Activated CD8-positive, alpha-beta memory T cell treated with anti-CD3 and anti-CD28 coated beads for 1 hour (primary cell): ENCODE measurements at places on chromosomes 6 and 20.

- DNase-seq, result no peak
These were observed 488.4 kb downstream of the PREX1 start for GRCh38 chr20:48339190-48339985.

- no peak for DNase-seq
These were observed 17.7 kb downstream of the WFDC2 start for GRCh38 chr20:45487231-45487635.

- DNase-seq, result no peak
These were observed 48.1 kb upstream of the MBOAT1 start for GRCh38 chr6:20260360-20260759.

DNA sequence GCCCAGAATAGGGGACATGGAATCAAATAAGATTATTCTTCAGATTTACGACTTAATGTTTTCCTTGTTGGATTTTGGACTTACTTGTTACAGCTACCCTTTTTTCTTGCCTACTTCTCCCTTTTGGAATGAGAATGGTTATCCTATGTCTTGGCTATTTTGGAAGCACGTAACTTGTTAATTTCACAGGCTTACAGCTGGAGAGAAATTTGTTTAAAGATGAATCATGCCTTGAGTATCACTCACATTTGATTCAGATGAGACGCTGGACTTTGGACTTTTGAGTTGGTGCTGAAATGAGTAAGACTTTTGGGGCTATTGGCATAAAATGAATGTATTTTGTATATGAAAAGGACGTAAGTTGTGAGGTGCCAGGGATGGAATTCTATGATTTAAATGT lies 83.3 kb downstream of the SMPDL3A start:
- no peak for DNase-seq

GRCh38 chr6:37503309-37503965 lies 3.7 kb upstream of the CCDC167 start:
- DNase-seq, result no peak

DNA sequence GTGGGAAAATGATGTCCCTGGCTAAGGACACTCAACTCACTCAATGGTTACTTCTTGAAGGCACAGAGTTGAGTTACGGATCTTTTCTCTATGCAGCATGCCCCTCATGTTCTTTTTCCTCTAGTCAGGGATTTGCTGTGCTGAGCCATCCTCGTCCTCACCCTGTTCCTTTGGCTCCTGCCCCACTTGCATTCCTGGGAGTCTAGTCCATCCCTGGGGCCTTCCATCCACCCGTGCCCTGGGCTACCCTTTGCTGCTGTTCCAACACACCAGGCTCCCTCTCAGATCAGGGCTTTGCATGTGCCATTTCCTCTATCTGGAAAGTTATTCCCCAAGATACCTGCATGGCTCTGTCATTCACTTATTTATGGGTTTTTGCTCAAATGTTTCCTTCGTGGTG lies 13.3 kb upstream of the KCNG1 start:
- DNase-seq, result no peak

DNA sequence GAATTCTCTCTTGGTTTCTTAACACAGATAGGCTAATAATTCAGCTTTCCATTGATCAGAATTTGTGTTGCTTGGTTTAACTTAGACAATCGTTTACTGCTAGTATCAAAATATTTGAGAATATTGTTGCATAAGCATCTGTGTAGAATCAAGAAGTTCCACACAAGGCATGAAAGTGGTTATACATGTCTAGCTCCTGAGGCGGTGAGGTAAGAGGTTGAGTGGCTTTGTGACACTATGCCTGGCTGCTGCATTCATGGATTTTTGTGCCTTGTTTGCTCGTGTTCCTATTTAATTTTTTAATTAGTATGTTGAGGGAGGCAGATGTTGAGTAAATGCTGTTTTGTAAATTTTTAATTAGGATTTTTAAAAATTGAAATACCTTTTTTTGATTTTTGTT lies 10.2 kb downstream of the PKIB start:
- no peak for DNase-seq

DNA sequence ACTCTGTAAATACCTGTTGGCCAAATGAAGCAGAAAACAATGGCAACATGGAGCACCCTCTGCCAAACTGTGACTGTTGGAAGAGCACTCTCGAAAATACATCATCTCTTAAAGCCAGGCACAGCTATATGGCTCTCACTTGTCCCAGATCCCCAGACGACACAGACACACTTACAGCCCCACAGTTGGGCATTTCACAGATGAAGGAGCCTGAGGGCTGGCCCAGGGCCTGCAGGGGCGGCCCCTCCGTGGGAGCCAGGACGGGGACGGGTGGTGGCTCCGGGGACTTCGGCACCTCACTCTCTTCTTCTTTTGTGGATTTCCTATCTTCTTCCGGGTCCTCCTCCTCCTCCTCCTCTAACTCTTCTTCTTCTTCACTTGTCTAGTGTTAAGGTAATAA lies 18.4 kb upstream of the MRPS10 start:
- DNase-seq, result no peak

DNA sequence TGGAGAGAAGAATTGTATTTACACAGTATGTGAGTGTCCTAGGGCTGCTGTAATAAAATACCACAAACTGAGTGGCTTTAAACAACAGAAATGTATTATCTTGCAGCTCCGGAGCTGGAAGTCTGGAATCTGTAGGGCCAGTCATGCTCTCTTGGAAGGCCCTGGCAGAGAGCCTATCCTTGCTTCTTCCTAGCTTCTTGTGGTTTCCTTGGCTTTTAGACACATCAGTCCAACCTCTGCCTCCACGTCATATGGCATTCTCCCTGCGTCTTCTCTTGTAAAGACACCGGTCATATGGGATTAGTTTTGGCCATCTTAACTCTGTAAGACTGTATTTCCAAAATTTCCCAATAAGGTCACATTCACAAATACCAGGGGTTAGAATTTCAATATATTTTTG lies 10.8 kb downstream of the FNDC1 start:
- DNase-seq, result no peak

DNA sequence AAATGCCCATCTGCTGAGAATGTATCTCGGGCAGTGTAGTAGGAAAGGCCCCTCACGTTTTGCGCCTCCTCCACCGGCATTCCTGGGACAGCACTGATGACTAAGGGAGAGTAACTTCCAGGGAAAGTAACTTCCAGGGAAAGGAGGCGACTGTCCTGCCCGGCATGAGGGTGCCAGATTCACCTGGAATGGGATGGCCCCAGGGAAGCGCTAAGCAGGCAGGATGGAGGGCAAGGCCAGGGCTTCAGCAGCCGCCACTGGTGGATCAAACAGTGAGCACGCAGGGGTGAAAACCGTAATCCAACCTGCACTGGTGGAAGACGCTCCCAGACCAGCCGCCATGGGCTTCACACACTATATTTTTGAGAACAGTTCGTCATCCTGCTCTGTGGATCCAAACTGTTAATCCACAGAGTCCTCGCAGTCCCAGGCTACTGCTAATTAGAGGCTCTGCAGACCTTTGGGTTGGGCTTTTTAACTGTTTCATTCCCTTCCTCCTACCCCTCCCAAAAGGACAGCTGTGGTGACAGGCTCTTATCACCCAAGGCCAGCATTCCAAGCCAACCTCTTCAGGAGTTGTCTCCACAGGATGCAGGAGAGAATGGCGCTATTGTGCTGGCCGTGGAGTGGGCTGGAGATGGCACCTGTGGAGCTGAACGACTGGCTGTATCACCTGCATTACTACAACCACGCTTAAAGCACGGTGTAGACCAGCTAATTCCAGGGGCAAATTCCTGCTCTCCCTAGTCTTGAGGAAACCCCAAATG lies 178.9 kb downstream of the DLL1 start:
- DNase-seq, result no peak

DNA sequence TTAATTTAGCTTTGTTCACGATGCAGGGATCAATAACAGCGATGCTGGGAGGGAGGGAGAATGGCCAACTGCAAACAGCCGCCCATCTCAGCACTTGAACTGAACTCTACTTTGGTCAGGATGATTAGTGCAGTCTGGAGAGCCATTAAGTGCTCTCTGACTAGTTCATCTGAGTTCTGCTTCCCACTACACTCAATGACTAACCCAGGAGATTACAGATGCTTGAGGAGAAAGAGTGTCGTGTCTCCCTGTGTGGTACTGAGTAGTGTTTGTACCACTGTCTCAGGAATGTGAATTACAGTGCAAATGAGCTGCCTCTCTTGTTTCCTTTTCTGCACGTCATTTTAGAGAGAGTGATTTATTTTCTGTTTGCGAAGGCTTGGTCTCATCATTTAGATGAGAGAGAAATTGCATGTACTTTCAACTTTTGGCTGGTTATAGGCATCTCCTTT lies 23.5 kb downstream of the CARMIL1 start:
- no peak for DNase-seq

GRCh38 chr6:39281312-39281980 lies 32.8 kb downstream of the KCNK17 start:
- DNase-seq, result no peak

DNA sequence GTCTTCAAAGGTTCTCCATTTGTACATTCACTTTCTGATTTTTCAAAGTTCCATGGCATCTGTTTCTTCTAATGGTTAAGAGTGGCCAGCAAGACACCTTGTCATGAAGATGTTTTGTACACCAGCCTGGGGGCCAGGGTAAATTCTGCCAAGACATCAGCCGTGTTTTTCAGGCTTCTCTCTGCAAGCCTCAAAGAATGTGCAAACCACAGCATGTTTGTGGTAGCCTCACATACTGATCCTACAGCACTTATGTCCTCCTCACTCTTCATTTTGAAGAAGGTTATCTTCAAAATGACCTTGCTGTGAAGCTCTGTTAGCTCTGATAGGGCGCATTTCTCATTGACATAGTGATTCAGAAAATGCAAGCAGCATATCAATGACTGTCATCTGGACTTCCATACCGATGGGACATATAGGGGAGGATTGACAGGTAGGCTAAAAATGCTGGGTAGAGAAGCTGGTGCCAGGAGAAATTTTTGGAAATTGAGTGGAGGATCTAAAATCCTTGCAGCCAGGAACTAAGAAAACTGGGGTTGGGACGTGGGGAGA lies 59.3 kb upstream of the SPTLC3 start:
- DNase-seq, result no peak

DNA sequence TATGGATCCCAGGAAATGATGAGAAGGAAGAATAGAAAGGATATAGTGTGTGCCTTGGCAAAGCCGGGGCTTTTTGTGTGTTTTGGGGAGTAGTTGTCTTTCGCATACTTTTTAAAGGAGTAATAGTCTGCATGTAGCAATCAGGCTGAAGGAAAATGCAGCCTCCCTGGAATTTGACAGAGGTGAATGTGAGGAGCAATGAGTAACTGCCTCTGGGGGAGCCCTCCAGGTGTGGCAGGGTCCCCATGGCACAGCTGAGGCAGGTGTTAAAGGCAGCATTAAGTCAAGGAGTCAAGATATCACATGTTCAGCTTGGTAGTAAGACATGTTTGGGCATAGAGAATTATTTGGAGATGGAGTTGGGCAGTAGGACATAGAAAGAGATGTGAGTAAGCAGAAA lies 203.1 kb downstream of the C6orf118 start:
- DNase-seq, result no peak

DNA sequence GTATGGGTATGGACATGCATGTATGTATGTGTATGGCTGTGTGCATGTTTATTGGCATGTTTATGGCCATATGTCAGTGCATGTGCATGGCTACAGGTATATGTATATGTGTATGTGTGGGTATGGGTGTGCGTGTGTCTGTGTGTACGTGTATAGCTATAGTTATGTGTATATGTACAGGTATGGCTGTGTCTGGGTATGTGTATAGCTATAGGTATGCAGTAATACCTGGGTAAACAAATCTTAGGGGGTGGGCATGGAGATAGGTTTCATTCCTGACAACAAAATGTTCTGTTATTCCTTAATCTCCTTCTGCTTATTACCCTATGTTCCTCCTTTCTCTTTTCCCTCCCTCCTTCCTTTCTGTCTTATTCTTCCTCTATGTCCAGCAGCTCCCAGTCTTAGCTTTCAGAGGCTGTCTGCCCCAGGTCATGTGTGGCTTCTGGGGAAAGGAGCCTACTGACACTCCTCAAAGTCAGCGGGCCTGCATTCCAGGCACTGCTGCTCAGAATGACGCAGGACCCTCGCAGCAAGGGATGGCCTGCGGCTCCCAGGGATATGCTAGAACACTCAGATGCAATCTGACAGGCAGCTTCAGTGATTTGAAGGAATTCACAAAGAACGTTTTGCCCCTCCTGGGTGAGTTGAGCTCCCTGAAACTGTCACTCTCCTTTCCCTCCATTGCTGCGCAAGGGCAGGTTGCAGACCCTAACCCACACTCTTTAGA lies 139.3 kb upstream of the PHACTR1 start:
- DNase-seq, result no peak

- no peak for DNase-seq
These were observed 11.0 kb upstream of the IRF4 start for GRCh38 chr6:380234-381218.

- no peak for DNase-seq
These were observed 212.6 kb downstream of the THBS2 start for GRCh38 chr6:169041078-169041477.

GRCh38 chr6:142784344-142784743 lies 160.6 kb downstream of the HIVEP2 start:
- DNase-seq, result no peak

DNA sequence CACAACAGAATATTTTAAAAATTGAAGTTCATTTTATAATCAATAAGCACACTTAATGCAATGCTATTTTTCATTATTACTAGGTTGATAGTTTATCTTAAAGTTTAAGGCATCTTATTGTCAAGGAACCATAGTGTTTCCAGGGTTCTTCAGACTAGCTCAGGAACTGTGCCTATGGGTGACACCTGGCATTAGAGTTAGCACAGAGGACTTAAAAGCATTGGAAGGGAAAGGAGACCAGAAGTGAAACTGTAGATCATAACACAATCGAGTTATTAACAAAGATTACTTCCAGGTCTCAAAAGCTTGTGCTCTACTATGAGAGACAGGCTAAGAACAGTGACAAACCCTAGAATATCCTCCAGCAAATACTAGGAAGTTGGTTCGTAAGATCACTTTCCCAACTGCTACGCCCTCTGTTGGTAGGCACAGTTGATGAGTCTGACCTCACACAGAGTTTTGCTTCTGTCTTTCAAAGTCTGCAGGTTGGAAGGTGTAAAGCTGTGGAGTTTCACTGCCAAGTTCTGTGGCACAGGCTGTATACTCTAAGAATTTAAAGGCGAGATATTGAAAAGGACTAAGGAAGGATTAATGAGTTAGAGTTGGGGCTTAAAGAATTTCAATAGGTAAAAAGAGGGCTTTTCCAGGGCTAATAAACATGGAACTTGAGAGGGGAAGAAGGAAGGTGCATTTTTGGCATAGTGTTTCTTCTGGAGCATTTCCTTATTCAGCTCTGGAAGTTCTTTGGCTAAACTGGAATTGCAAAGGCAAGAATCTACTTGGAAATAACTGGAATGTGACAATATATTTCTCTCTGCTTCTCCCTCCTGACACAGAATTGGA lies 531.3 kb upstream of the JAG1 start:
- DNase-seq, result no peak

- DNase-seq, result no peak
These were observed 13.9 kb downstream of the RPS10 start for GRCh38 chr6:34412016-34412415.
